ENCODE measurements at places on chromosomes 16 and 17.

DNA sequence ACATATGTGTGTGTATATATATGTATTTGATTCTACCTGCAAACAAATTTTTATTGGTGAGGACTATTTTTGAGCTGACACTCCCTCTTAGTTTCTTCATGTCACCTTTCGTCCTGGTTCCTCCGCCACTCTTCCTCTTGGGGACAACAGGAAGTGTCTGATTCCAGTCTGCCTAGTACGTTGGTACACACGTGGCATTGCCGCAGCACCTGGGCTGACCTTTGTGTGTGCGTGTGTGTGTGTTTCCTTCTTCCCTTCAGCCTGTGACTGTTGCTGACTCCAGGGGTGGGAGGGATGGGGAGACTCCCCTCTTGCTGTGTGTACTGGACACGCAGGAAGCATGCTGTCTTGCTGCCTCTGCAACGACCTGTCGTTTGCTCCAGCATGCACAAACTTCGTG is 29.4 kb upstream of the CACNG5 start:
- DNase-seq = no peak

GRCh38 chr17:80824549-80825470 is 166.8 kb upstream of the CHMP6 start:
- no peak for DNase-seq

- no peak for DNase-seq
Observed at GRCh38 chr16:67326472-67327309, at the start of the genes KCTD19 and LRRC36. KCTD19 (minus strand) TSS chr16:67326741; CDS start chr16:67326707, 34 bp downstream. LRRC36 (plus strand) TSS chr16:67326815; CDS start chr16:67326863, 48 bp downstream.

- no peak for DNase-seq
Observed at GRCh38 chr17:48586355-48587258, 3.4 kb downstream of the HOXB3 start.

- DNase-seq = no peak
Observed at GRCh38 chr17:50356892-50357510, 11.1 kb downstream of the XYLT2 start.

DNA sequence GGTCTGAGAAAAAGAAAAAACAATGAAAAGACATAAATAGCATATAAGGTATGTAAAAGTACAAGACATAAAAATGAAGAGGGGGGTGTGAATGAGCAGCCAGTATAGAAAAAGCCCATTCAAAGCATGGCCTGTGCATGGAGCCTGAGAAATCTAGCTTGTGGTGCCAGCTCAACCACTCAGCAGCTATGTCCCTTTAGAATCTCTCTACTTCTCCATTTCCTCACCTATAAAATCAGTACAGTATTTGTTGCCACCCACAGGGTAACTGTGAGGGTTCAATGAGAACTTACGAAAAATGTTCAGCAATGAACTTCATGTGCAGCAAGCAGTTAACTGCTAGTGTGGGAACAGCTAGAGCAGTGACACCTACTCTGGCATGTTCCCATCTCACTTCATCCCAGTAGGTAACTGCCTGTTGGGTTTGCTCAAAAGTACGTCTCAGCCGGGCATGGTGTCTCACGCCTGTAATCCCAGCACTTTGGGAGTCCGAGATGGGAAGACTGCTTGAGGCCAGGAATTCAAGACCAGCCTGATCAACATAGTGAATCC is 15.3 kb downstream of the CYTH1 start:
- no peak for DNase-seq

DNA sequence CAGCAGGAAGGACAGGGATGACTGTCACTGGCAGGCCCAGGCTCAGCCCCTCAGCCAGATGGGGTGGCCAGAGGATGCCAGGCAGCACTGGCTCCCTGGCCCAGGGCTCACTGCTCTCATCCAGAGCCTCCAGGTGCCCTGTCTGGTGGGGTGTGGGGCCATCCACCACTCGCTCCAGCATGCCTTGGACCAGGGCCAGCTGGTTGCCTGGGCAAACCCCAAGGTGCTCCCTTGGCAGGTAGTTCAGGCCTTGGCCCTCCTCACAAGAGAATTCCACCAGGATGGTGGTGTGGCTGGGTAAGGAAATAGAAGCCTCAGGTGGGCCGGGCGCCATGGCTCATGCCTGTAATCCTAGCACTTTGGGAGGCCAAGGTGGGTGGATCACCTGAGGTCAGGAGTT is 29.4 kb downstream of the LGALS9 start:
- DNase-seq = no peak

- no peak for DNase-seq
Observed at GRCh38 chr16:83174671-83175070, 547.9 kb downstream of the CDH13 start.

DNA sequence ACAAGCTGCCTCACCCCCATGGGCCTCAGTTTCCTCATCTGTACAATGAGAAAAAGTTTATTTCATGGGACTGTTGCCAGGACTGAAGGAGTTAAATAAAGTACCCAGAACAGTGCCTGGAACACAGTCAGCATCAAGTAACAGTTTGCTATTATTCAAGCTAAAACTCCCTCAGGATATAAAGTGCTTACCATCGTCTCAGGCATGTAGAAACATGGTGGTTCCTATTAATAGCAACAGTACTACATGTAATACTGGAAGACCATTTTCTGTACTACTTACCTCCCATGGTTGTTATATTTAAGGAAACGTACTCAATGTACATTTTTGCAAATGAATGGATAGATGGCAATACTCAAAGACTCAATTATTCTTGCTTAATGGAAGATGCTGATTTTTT is 93.4 kb downstream of the NCOR1 start:
- DNase-seq = no peak

DNA sequence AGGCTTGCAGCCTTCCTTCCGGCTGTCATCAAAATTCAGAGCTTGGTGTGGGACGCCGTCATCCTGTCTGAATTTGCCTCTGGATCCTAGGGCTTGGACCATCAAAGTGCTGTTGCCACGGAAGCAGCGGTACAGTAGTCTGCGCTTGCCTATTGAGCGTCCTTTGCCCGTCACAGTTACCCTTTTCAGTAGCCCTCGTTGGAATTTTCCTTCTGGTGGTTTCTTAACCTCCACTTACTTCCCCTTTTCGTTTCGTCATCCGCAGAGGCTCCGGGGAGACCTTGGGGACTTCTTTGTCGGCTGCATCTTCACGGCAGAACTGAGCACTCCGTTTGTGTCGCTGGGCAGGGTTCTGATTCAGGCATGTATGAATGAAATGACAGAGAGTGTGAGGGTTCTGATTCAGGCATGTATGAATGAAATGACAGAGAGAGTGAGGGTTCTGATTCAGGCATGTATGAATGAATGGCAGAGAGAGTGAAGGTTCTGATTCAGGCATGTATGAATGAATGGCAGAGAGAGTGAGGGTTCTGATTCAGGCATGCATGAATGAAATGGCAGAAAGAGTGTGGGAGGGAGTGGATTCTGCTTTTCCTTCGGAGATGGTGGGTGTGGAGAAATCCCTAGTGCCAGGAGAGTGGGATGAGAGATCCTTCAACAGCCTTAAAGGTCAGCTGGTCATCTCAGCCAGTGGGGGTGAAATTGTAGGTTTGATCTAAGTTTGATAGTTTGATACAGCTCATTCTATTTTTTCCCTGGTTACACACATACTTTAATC is 8.0 kb downstream of the TLCD3A start:
- no peak for DNase-seq

DNA sequence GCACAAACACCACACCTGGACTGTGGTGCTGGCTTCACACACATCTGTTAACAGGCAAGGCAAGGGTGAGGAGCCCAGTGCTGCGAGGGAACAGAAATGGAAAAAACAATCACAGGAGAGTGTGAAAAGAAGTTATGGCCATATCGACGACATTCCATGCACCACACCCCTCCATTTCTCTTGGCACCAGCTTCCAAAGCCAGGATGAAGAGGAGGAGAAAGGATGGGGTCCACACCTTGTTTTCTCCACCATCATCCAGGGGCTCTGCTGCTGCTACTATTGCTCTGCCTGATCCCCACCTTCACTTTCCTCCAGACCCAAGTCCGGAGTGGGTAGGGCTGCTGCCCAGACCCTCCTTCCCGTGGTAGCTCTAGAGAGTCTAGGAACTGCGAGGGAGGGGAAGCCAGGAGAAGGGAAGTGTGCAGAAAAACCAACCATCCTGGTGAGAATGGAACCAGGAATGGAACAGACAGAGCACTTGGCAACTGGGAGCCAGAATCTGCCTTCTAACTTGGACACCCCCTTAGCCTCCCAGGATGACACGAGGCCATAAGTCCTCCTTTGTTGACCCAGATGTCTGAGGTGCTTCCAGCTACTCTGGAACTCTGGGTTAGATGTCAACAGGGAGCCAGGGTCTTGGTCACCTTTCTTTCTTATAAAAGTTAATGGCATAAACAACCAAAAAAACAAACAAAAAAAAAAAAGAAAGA is 1.2 kb upstream of the PROCA1 start:
- no peak for DNase-seq

- no peak for DNase-seq
Observed at GRCh38 chr17:10727192-10727591, 2.6 kb downstream of the TMEM220 start.

- DNase-seq = no peak
Observed at GRCh38 chr16:57563761-57564160, 21.3 kb downstream of the ADGRG5 start.

DNA sequence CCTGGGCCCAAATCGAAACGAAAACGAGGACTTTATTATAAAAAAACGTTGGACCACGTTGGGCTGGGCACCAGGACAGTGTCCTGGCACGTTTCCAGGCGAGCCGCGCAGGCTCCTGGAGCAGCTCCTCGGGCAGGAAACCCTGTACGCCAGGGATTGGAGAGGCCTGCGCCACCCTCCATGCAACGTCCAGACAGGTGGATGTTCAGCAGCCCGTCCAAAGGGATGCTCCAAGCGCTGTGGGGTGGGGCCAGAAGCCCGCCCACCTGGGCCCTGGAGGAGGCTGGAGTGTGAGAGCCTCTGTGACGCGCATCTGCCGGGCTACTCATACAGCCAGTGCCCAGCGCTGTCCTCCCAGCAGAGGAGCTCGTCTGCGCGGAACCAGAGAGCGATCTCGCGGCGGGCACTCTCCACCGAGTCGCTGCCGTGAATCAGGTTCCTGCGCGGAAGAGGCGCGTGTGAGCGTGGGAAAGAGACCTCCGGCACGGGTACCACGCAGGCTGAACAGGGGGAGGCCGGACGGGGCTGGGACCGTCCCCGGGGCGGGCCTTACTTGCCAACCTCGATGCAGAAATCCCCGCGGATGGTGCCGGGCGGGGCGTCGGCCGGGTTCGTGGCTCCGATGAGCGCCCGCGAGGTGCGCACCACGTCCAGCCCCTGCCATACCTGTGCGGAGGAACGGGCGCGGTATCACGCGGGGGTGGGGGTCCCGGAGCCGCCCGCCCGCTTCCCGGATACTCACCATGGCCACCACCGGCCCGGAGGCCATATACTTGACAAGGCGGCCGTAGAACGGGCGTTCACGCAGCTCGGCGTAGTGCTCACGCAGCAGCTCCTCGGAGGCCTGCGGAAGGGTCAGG is 785 bp downstream of the NME3 start:
- DNase-seq = peak; percentile 41

DNA sequence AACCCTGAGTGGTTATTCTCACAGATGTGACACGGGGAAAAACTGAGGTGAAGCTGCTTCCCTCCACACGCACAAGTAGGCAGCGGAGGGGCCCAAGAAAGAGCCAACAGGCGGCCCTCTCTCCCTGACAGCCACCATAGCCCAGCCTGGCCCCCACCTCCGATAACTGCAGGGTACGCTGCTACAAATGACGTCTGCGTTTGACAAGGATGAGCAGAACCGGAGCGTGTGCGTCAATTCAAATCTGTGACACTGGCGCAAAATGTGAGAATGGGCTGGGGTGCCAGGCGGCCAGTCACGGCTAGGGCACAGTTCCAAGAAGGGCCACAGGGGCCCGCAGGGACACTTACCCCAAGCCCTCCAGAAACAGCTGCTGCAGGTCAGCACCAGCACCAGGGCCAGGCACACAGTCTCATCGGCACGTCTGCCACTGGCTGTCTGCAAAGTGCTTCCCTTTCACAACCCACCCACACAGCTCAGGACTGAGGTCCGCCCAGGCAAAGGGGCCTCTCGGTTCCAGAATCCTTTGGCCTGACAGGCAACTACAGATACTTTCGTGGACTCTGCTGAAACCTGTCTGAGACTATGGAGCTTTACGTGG is 14.4 kb downstream of the AXIN1 start:
- no peak for DNase-seq

GRCh38 chr16:28118637-28119036 is 55.1 kb upstream of the GSG1L start:
- DNase-seq = no peak

DNA sequence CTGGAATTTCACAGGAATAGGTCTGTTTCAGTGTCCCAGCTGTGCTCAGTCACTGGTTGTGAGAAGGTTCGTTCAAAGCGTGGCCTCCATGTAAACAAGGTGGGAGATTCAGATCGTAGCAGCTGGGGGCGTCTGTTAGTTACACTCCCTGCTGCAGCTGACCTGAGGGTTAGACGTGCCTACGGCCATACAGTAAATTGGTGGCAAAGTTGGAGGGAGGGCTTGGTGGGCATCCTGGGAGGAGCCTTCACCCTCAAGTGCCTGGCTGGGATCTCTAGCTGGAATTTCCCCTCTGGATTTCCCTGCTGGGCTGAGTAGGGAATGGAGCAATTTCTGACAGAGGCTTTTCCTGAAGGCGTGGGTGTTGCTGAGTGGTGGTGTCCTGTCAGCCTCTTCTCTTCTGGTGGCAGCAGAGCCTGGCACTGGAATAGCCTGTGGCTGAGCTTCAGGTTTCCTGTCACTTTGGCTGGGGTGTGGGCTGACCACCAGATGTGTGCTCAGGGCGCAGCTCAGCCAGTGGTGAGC is 6.4 kb downstream of the FCSK start:
- no peak for DNase-seq

DNA sequence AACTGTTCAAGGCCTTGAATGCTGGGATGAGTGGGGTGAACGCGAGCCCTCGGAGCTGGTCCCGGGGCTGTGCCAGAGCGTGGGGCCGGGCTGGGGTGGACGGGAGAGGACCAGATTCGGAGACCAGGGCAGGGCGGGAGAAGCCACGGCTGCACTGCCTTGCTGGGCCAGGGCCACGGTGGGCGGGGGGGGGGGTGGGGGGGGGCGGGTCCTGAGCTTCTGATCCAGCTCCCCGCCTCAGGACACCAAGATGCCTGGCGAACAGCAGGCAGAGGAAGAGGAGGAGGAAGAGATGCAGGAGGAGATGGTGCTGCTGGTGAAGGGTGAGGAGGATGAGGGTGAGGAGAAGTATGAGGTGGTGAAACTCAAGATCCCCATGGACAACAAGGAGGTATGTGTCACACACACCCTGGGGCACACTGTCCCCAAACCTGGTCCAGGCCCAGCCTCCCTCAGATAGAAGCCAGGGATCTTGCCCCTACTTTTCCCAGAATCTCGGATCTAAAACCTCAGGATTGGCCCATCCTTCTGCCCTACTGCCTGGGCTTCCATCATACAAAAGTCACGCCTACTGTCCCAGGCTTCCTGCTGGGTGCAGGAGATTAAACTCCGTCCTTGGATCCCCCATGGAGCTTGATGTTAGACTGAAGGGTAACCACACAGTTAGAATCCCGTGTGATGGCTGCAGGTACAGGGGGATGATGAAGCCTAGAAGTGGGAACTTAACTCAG is 563 bp downstream of the ZNF771 start:
- DNase-seq = no peak

DNA sequence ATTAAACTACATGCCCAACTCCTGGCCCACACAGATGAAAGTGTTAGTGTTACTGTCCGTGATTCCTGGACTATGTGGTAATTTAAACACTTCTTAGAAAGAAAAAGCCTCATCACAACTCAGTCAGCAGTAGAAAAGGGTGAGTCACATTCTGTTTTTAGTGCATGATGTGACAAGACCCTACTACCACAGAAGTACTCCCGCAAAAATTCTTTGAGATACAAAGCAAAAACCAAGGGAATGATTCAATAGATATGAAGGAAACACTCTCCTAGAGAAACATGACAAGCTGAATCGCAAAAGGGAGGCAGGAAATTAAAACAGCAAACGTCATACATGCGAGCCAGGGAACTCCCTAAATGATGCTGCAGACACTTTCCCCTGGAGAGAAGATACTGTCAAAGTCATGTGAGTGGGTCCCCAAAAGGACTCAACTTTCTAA is 14.4 kb downstream of the SNN start:
- DNase-seq = peak; percentile 86

Data from fibroblast of skin of abdomen (primary cell).